Suppressor macrophage (primary cell): ENCODE measurements at places on chromosomes 4 and X.
A peak's percentile ranks its signal among the peaks of the same experiment; 100 is the strongest.

DNA sequence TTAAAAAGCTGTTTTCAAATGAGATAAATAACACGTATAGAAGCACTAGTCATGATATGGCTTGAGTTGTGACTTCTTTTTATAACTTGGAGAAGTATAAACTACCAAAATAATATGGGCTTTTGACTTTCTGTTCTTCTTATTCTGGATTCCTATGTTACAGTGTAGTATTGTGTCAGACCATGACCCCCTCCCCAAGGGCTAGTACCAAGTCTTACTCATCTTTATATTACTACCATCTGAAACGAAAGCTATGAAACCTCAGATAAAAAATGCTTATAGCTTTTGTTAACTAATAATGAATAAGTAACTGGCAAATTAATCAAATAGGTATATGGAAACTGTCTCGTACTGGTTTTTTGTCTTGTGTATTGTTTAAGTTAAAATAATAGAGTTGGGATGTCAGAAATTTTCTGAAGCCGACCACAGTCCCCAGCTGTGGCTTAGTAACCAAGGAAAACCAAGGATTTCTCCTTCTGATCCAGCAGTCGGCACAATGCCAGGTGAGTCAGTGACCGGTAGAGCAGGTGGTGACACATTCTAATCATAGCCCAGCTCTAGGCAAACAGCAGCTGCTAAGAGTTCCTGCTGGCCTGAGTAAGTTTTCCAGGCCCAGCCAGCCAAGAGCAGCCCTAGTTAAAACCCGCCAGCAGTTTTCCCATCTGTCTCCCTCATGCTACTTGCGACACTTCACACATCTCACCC lies 163.3 kb upstream of the PRDX4 start:
- DNase-seq, result no peak

- no peak for DNase-seq
Measured at GRCh38 chr4:27407616-27408015, 547.0 kb downstream of the STIM2 start.

- DNase-seq, result no peak
Measured at GRCh38 chr4:73985528-73985852, 2.5 kb downstream of the PPBP start.

DNA sequence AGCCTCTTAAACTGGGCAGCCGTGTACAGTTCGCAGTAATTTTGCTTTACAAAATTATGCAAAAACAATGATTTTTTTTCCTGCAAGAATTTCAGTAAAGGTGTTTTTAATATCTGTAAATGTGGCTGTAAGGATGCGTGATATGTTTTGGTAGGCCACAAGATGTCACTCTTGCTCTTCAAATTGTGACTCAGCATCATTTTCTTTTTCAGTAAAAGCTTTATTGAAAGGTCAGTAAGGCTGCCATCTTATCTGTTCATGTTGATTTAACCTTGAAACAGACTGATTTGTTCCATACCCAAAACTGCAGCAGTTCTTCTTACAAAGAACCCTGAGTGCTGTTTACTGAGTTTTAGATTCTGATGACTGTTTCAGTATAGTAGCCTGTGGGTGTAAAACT lies 39.9 kb downstream of the TXLNG start:
- DNase-seq, result peak; percentile 47

DNA sequence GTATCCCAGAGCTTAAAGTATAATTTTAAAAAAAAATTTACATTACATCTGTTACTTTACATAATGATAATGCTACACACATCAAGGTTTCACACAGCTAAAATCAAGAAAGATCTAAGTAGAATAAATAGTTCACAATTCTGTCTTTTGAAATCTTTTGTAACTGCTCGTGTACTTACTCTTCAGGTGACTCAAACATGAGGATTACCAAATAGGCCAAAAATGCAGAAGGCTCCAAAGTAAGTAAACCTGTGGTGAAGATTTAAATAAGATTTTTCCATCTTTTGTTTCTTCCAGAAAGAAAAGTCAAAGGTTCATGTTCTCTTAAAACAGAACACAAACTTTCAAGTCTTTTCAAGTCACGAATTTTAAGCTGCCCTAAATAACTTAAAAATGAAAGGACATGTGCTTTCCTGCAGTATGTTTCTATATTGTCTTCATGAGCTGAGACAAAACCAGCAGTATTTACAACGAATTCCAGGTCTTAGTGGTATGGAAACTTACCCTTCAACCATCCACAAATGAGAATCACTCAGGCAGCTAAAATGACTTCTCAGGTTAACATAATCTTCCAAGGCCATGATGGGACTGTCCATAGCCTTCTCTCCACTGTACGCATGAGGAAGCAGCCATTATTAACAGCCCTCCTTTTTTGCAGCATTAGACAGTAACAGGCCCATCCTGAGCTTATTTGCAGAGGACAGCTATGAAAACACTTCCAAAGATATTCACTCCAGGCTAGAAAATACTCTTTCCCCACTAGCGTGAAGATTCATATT lies 172.8 kb upstream of the EDNRA start:
- DNase-seq, result no peak

DNA sequence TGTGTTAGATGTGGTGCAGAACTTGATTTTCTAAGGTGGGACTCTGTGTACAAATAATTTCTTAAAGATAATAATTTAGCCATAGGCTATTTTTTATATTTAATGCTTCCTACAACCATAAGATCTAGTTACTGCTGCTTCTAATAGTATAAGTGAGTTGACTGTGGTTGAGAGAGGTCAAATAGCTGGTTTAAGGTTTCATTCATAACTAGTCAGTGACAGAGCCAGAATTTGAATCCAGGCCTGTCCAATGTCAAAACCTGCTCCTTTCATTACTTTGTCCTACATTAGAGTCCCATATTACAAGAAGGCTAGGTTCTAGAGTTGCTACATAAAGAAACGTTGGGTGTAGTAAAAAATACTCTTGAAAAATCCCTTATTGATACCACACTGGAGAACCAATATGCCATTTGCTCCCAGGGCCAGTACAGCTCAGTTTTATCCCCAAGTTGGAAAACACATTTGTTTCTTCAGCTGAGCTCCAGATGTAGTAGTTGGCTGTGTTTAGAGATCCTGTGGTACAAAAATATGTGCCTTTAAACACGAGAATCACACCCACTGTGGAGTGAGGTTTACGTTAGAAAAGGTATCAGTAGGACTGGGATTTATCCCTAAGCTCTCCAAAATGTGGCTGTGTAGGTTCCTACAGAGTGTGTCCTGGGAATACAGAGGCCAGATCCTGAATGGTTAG lies 84.3 kb downstream of the REPS2 start:
- no peak for DNase-seq

DNA sequence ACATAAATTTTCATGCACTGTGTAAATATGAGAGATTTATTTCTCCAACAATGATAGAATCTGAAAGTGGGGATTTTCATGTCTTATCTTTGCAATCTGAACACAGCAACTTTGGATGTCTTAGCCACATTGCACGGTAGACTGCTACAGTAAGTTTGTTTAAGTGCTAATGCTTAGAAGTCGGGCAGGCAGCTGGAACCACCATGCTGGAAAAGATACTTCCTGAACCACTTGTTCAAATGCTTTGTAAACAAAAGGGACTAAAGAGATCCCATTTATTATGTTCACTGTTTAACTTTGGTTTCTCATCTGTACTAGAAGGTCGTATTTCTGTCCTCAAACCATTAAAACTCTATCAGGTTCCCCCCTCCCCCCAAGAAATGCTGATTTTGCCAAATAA lies 555.9 kb upstream of the DIPK2B start:
- DNase-seq, result no peak

DNA sequence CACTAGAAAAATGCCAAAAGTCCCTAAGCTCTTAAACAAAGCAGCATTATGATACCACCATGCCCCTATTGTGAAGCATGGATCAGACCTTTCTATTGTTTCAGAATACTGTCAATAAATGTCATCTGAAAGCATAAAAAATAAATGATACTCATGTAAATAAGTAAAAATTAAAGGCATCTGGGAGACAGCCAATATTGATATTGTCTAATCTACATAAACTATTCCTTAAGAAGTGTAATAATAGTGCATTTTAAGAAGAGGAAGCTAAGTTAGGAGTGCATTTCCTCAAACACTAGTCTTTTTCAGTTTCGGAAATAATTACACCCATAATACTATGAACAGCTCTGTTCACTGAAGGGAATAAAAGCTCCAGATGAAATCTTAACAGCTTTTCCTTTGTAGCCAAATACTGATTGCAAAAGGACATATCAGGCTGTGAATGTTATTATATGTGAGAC lies 181.6 kb downstream of the SPOCK3 start:
- no peak for DNase-seq
